Suppressor macrophage treated with lipopolysaccharide for 4 hours (primary cell): ENCODE measurements at places on chromosomes 11 and 22.
A peak's percentile ranks its signal among the peaks of the same experiment; 100 is the strongest.

- DNase-seq: no peak
Observed at GRCh38 chr22:21013657-21014201, 1.2 kb upstream of the P2RX6 start.

DNA sequence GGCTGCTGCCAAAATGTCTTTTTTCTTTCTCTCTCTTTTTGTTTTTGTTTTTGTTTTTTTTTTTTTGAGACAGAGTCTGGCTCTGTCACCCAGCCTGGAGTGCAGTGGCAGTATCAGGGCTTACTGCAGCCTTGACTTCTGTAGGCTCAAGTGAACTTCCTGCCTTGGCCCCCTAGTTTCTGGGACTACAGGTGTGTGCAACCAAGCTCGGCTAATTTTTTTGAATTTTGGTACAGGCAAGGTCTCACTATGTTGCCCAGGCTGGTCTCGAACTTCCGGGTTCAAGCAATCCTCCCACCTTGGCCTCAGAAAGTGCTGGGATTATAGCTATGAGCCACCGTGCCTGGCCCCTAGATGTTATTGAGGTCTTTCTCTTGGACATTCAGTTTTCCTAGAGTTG lies 2.2 kb upstream of the DDX10 start:
- no peak for DNase-seq

DNA sequence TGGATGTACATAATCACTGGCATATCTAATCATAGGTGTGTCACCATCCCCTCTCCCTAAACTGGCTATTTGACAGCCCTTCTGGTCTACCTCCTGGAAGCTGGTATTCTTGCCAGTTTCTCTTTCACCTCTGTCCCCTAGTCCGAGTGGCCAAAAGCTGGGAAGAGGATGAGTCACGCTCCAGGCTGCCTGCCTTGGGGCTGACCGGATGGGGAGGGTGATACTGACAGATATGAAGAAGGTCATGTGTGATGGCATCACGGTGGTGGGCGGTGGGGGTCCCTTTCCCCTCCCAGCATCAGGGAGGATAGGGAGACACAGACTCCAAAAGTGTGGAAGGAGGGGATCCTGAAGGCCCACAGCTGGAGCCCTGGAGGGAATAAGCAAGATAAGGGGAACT lies 4.8 kb downstream of the OAF start:
- DNase-seq: no peak

DNA sequence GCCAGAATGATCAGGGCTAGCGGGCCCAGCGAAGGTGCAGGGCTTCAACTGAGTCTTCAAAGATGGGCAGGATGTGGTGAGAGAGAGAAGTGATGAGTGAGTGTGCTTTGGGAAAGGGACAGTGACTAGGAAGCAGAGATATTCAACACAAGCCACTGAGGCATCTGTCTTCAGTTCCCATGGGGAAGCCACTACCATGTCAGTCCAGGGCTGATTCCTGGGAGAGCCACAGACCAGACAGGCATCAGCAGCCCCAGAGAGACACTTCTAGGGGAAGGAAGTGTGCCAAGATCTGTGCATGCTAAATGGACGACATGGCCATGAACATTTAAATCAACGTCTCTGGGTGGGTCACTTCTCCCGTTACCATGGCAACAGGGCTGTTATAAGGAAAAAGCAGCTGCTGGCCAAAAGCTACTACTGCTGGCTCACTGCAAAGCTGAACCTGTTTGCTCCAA lies 28.5 kb downstream of the P4HA3 start:
- no peak for DNase-seq

- DNase-seq: no peak
Observed at GRCh38 chr11:131593301-131593700, 222.9 kb downstream of the NTM start.

- peak; percentile 53 for DNase-seq
Observed at GRCh38 chr11:27183672-27184457, 143.2 kb downstream of the BBOX1 start.

DNA sequence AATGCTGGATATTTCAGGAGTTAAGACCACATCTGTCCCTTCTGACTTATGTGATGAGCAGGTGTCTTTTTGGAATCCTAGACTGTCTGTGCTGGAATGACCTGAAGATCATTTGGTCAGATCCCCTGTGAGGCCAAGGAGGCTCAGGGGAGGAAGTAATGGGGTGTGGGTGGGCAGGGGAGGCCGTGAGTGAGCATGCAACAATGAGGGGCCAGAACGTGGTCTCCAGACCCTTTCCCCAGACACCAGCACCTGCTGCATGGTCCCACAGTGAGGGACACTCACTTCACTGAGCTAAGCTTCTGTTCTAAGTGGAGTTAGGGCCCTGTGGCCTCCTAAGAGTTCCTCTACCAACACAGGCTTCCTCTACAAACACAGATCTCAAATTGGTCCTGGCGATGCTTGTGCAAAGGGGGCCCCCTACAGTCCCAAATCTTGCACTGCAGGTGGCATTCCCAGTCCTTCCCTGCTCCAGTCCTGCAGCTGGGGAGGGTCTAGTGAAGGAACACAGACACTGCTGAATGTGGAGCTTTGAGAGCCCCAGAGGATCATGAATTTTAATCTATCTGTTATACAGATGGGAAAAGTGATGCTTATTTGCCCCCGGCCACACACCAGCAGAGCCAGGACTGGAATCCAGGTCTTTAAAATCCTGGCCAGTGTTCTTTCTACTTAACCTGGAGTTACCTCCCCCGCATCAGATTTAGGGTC lies 7.4 kb downstream of the USP2 start:
- DNase-seq: peak; percentile 78

GRCh38 chr11:81570669-81571068 lies 1163.0 kb downstream of the FAM181B start:
- no peak for DNase-seq

DNA sequence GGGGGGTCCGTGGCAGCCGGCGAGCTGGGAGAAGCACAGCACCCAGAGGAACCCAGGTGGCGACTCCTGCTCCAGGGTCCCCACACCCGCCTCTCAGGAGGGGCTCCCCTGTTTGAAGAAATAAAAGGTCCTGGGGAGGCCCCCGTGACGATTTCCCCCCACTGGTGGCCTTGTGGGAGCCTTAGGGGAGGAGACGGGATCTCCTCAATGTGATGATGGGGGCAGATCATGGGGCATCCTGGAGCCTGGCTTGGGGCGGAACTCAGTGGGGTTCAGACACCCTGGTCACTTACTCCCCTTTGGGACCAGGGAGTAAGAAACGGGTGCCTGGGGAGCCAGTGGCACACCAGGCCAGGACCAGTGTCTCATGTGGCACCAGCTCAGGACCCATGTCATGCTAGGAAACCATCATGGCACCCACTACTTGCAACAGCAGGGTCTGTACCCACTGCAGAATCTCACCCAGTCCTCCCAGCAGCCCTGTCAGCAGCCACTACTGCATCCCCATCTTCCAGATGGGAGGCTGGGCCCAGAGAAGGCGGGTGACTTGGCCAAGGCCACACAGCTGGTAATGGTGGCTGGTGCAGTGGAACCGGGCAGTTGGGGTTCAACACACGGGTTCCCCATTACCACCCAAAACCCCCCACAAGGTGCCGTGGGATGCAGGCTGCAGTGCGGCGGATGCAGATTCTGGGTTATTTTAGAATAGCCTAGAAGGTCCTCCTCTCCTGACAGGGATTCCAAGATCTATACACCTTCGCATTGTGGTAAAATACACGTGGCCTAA lies 130.7 kb downstream of the CTTN start:
- no peak for DNase-seq

GRCh38 chr22:30453731-30454510 lies 17.9 kb downstream of the SEC14L3 start:
- DNase-seq: peak; percentile 7

DNA sequence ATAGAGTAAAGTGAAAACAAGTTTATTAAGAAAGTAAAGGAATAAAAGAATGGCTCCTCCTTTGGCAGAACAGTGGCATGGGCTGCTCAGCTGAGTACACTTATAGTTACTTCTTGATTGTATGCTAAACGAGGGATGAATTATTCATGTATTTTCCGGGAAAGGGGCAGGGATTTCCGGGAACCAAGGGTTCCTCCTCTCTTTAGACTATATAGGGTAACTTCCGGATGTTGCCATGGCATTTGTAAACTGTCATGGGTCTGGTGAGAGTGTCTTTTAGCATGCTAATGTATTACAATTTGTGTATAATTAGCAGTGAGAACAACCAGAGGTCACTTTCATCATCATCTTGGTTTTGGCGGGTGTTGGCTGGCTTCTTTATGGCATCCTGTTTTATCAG lies 23.5 kb upstream of the SPTY2D1 start:
- no peak for DNase-seq

DNA sequence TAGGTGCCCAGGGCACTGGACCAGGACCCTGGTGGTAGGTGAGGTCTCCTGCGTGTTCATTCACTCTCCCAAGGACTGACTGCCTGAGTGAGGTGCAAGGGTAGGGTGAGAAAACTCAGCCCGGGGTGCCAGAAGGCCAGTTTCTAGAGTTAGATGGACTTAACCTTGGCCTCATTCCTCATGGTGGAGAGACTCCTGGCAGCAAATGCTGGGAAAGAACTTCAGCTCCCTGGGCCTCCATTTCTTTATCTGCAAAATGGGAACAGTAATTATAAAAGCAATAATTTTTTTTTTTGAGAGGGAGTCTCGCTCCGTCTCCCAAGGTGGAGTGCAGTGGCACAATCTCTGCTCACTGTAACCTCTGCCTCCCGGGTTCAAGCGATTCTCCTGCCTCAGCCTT lies 47.7 kb downstream of the TRIOBP start:
- no peak for DNase-seq

- DNase-seq: no peak
Observed at GRCh38 chr22:43310311-43310710, 32.9 kb downstream of the SCUBE1 start.

GRCh38 chr11:117833401-117833891 lies 8.9 kb upstream of the FXYD2 start:
- no peak for DNase-seq

DNA sequence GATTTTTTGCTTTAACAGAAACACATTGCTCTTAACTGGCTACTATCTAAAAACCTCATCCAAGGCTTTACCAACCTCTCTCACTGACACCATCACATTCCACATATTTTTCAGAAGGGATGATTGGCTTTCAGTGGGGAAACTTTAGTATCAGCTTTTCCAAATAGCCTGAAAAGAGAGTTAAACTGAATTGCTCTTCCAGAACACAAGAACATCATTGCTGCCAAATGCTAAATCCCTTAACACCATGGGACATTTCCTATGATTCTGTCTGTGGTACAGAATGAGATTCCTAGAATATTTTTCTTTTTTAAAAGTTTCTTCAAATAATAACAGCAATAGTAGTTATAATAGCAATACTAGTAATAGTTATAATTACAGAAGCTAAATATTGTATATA lies 45.4 kb downstream of the SOX6 start:
- no peak for DNase-seq

DNA sequence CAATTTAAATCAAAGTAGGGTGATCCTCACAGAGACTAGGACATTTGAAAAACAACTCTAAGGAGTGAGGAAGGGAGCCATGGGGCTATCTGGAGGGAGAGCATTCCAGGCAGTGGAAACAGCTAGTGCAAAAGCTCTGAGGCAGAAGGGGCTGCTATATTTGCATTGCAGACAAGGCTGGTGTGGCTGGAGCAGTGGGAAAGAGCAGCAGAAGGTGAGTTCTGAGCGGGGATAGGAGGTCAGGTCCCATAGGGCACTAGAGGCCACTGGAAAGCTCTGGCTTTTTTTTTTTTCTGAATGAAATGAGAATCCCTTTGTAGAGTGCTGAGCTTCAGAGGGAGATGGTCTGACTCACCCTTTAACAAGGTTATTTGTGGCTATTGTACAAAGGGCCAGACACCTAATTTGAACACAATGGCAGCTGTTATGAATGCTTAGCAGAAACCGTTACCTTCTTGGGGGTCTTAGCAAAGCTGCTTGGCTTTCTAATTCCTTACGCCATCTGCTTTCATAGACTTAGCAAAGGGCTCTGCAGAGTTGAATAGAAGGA lies 291.6 kb downstream of the BUD13 start:
- DNase-seq: no peak

DNA sequence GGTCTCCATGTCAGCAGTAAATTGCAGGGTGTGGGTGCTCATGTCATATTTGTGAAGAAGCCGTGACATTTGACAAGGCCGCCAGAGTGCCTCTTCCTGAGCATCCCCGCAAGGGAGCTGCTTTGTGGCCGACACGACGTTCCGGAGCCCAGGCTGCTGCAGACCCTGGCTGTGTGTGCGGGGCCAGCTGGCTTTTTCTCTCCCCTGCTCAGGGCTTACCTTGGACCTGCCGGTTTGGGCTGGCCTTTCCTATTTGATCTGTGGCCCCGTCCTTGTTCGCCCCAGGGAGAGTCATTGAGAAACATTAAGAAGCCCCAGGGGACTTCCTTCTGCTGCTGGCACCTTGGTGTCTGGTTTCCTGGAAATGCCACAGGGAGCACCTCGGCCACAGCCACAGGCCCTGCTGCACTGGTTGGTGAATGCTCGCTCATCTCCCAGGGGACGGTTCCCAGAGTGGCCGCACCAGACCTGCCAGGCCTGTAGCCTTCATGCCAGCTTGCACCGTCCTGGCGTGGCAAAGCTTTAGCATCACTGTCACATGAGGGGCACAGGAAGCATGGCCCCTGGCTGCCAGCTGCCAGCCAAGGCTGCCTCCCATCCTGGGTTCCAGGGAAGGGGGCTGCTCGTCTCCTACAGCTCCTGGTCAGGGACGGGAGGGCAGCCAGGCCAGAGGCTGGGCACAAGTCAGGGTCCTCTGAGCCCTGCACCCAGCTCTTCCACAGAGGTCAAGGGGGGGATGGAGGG lies 5.4 kb downstream of the GRK2 start:
- peak; percentile 64 for DNase-seq

DNA sequence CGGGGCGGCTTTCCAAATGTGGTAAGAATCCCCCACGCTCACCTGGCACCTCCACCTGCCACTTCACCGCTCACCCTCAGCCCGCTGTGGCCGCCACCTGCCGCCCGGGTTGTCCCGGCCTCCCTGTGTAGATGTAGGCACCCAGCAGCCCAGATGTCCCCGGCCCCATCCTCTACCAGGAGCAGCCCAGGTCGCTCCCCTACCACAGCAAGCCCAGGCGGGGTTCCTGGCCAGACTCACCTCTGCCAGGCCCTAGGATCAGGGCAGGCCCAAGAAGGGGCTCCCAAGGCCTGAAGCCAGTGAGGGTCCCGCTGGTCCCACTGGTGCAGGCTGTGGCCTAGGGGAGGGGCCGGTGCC lies 27.4 kb downstream of the MOB2 start:
- no peak for DNase-seq

- peak; percentile 58 for DNase-seq
Observed at GRCh38 chr11:66080055-66080817, 10.2 kb downstream of the PACS1 start.

- DNase-seq: no peak
Observed at GRCh38 chr11:18650353-18650752, 16.2 kb upstream of the SPTY2D1 start.

DNA sequence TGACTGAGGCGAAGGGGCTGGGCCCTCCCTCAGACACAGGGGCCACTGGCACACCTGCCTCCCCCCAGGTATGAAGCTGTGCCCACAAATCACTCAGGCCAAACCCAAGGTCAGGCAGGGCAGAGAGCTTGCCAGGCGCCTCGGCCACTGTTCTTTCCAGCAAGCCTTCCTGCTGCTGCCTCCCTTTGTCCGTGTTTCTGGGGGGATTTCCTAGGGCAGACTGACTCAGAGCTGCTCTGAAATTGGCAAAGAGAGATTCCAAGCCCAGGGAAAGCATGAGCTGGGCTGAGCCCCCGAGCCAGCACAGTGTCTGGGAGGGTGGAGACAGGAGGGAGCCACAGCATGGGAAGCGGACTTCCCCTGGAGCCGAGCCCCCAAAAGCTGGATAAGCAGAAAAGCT lies 33.2 kb downstream of the PPP2R1B start:
- peak; percentile 5 for DNase-seq

- DNase-seq: no peak
Observed at GRCh38 chr11:125401746-125402145, 94.3 kb downstream of the FEZ1 start.
